ENCODE measurements at places on chromosomes 2 and 18.
A peak's percentile ranks its signal among the peaks of the same experiment; 100 is the strongest.

GRCh38 chr18:49681387-49681786, 119.5 kb downstream of the LIPG start:
- no peak for DNase-seq

- DNase-seq: no peak
Observed at GRCh38 chr2:43800894-43801293, 27.1 kb downstream of the DYNC2LI1 start.

DNA sequence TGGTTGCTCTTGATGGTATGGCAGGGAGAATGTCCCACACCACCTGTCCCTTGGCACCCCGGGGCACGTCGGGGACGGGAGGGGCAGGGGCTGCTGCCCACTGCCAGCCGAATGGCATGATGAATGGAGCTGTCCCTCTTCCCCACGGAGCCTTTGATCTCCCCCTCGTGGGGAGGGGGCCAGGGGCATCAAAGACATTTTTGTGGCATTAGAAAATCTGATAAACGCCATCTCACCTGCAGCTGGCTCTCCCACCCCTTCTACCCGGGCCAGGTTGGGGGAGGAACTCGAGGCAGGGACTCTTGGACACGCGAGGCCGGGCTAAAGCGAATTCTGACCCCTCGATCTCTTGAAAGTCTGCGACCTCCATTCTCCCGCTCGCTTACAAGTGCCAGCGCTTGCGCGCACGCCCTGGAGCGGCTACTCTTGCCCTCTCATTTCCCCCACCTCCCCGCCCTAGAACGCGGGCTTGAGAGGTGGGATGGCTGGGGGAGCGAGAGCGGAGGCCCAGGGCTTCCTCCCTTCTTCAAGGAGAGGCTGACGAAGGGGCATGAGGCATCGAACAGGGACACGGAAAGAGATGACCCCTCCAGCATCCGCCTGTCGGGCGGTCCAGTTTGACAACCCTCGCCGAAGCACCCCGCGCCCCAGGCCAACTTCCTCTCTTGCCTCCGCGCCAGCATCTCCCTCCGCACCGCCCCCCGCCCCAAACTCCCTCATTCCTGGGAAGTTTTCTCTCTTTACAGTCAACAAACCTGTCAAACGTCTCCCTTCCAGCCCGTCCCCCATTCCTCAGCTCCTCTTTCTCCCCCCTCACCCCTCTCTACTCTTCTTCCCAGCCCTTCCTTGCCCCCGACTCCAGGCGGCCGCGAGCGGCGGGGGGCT, 692 bp upstream of the WNT6 start:
- no peak for DNase-seq

GRCh38 chr2:64797881-64798575, 144.3 kb upstream of the SERTAD2 start:
- peak; percentile 48 for DNase-seq

DNA sequence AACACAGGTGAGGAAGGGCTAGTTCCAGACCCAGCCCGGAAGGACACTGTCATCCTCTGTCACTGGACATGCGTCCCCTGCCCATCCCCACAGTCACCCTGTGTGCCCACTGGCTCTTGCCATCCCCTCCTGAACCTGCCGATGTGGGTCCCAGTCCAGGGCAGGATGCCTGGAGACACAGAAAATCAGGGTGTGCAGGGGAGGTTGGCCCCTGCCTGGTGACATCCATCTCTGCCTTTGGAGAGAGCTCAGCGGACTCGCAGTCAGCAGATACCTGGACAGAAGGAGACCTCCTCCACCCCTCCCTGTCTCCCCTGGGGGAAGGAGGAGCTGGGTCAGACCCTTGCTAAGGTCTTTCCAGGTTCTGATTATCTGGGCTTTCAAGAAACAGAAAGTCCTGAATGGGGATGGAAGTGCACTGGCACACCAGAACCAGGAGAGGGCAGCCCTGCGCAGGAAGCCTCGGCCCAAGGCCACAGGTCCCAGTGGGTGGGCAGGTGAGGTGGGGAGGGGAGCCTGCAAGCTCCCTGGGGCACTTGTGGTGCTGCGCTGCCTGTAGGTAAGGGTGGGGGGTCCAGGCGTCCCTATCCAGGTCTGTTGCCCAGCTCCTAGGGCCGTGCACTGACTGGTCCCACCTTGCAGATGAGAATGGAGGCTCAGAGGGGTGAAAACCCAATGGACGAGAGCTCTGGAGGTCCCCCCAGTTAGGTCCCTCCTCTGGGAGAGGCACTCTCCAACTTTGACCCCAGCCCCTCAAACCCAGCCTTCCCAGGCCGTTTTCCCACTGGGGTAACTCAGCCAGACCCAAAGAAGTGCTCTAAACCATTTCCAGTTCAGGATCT, 9.7 kb upstream of the OTOS start:
- no peak for DNase-seq

GRCh38 chr2:257429-257828, 6.4 kb downstream of the SH3YL1 start:
- DNase-seq: no peak

- no peak for DNase-seq
Observed at GRCh38 chr2:235011929-235012631, 60.3 kb downstream of the SH3BP4 start.

DNA sequence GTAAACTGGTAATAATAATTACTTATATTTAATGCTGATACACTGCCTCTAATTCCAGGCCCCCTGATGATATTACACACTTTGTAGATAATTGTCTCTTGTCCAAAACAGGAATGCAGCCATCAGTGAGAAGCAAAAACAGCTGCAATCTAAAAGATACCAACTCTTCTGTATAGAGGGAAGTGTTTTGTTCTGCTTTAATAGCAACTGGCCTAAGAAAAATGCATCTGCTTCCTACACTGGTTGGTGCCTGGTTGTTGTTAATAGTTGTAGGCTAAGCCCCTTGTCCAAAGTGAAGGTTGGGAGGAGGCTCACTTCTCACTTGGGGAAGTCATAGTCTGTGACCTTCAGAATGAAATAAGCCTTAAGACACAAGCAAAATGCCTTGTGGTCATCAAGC, 332.0 kb downstream of the ZNF521 start:
- DNase-seq: no peak
